Activated CD8-positive, alpha-beta memory T cell treated with anti-CD3 and anti-CD28 coated beads, Interleukin-2, amount 50 U/mL, for 4 hours (primary cell): ENCODE measurements at places on chromosomes 12 and 14.

DNA sequence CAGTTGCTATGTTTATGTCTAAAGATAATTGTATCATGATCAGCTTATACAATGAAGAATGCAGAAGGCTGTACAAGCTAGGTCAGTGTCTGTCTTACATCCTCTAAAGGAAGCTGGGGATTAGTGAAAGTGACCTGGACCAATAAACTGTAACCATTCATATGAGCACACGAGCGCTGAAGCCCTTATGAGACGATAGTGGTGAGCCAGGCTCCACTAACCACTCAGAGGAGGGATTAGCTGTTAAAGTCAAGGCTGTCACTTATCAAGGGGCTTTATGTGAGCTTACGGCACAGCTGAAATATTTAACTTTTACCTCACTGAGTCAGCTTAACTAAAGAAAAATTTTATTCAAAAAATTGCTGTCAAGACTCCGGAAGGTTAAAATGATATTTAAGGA is 30.3 kb downstream of the NDUFA12 start:
- DNase-seq, result no peak

DNA sequence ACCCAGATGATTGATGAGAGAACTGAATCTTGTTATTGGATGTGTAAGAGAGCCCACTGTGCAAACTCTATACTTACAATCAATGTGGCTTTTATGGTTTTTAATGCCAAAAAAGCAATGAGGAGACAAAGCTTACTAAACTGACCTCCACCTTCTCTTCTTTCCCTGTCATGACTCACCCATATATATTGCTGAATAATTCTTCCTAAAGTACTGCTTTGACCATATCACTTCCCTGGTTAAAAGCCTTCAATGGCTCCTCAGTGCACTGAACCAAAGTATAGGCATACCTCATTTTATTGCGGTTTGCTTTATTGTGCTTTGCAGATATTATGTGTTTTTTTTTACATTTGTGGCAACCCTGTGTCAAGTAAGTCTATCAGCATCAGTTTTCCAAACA is 138.4 kb upstream of the PELI2 start:
- no peak for DNase-seq

DNA sequence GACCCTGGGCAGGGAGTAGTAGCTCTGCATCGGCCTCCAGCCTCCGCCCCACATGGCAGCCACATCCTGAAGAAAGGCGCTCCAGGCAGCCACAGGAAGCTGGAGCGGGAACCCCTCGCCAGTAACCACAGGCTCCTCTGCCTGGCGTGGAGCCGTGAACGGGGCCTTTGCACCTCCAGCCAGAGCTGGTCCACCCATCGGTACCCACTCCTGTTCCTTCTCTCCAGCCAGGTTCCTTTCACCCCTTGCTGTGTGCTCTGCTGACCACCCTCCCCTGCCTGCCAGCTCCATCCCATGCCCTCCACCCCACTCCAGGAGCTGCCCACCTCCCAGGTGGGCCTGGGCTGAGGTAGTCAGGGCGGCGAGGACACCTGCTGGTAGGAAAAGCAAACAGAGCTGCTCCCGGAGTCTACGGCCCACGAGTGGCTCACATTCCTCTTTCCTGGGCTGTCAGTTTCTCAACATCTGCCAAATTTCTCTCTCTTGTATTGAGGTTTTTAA is 2.7 kb downstream of the TGFB3 start:
- peak; percentile 32 for DNase-seq

- no peak for DNase-seq
Observed at GRCh38 chr12:95549392-95550084, 1.7 kb downstream of the USP44 start.

GRCh38 chr12:67455236-67455635 is 186.1 kb downstream of the CAND1 start:
- no peak for DNase-seq

GRCh38 chr12:122544537-122544936 is 17.5 kb downstream of the KNTC1 start:
- no peak for DNase-seq

- no peak for DNase-seq
Observed at GRCh38 chr14:75223664-75224154, 47.3 kb upstream of the TMED10 start.

DNA sequence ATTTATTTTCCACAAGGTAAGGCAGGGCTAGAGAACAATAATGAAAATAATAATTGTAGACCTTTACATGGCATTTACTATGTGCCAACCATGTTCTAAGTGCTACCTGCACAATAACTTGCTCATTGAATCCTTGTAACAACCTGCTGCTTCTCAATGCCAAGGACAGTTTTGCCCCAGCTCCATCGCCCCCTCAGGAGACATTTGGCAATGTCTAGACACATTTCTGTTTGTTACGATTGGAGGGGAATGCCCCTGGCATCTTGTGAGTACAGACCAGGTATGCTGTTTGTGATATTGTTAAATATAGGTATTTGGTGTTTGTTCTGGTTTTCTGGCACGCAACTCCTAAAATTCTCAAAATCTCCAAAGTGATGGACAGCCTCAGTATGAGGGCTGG is 8.1 kb upstream of the ATXN2 start:
- DNase-seq, result no peak

- DNase-seq, result peak; percentile 53
Observed at GRCh38 chr14:55731881-55732498, 152.0 kb downstream of the KTN1 start.

- DNase-seq, result no peak
Observed at GRCh38 chr12:108312693-108313189, 26.4 kb downstream of the CMKLR1 start.

DNA sequence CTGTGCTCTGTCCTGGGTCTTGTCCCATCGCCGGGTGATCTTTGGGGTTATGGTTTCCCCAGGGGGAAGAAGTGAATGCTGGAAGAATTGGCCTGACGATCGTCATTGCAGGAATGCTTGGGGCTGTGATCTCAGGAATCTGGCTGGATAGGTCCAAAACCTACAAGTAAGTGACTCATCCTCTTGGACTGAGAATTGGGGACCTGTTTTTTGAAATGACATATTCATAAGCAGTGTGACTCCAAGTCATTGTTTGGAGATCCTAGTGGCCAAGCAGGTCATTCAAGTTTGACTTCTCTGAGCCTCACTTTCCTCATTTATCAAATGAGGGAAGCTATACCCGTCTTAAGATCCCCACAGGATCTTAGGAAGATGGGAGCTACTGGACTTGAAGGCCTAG is 25.8 kb downstream of the ERG28 start:
- DNase-seq, result no peak

DNA sequence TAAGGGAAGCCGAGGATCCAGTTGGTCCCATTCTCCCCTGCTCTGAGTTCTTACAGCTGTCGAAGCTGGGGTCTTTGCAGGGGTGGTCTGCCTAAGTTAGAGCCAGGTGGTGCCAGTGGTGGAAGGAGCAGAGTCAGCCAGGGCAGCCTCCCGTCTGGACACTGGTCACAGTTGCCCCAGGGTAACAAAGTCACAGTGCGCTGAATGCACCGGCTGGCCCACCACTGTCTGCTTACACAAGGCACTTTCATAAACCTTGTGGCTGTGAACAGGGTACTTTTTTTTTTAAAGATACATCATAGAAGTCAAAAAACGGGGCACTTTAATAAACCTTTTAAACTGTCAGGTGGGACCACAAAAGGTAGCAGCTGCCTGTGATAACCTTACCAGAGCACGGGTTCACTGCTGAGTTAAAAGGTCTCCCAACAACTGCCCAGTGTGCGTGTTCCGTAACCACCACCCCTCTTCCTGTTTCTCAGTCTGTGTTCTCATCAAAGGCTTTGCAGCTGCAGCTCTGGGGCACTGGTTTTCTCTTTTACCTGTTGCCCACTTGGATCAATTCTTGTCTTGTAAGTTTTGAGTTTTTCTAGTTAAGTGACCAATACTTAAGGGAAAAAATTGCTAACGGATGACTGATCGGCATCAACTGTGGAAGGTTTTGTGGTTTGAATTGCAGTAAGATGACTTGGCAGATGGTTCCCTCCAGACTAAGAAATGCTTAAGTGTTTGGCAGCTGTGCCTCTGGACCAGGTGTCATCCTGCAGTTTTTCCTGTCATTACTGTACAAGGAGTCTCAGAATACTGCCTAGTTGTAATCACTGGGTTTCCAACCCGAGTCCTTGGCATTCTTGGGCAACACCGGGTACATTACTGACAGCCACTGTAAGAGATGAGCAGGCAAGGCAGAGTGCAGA is 55.9 kb downstream of the DYNC1H1 start:
- DNase-seq, result no peak

GRCh38 chr12:718756-719102 is 33.6 kb upstream of the WNK1 start:
- no peak for DNase-seq

DNA sequence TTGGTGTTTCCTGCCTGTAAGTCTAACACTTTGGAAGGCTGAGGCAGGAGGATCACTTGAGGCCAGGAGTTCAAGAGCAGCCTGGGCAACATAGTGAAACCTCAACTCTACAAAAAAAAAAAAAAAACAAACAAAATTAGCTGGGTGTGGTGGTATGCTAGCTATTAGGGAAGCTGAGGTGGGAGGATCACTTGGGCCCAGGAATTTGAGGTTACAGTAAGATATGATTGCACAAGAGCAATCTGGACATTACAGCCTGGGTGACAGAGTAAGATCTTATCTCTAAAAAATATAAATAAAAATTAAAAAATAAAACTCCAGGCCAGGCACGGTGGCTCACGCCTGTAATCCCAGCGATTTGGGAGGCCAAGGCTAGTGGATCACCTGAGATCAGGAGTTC is 39.8 kb upstream of the CMKLR1 start:
- DNase-seq, result no peak

DNA sequence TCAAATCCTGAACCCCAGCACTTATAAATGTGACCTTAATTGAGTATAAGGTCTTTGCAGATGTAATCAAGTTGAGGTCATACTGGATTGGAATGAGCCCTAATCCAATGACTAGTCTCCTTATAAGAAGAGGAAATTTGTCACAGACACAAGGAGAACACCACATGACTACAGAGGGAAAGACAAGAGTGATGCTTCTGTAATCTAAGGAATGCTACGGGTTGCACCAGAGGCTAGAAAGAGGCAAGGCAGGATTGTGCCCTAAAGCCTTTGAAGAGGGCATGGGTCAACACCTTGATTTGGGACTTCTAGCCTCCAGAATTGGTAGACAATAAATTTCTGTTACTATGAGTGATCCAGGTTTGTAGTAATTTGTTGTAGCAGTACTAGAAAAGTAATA is 135.0 kb downstream of the FOXG1 start:
- DNase-seq, result no peak

DNA sequence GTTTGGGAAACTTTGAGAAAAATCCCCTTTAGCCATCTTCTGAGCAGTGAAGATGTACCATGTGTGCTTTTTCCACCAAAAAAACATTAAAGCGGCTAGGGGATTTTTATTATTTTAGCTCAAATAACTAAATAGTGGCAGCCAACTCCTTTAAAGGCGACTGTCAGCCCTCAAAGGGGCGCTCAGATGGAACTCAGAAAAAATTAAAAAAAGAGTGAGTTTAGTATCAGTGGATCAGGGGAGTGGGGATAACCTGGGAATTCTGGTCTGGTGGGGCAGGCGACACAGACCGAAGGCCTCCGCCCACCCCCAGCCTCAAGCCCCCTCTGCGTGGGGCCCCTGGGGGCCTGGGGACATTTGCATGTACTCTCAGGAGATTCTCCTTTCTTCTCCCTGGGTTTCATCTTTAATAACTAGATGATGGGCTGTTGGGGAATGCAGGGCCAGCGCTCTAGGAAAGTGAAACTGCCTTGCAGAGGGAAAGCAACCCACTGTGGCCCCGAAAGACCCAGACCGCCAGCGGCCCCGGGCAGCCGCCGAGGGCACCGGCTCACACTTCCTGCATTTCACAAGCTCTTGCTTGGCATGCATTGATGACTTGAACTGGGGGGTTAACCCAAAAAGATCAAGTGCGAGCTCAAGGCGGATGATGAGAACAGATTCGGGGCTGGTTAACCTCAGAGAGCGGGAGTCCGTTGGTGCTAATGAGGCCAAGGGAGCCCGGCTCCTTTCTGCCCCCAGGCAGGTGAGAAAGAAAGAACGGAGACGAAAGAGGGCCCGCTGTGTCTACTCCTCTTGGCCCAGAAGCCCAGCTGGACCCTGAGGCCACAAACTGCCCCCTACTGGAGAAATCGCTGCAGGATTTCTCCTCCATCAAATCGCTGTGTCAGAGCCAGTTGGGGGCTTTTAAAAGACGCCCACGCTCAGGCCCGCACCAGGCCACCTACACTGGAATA is 7.3 kb upstream of the BATF start:
- peak; percentile 50 for DNase-seq

DNA sequence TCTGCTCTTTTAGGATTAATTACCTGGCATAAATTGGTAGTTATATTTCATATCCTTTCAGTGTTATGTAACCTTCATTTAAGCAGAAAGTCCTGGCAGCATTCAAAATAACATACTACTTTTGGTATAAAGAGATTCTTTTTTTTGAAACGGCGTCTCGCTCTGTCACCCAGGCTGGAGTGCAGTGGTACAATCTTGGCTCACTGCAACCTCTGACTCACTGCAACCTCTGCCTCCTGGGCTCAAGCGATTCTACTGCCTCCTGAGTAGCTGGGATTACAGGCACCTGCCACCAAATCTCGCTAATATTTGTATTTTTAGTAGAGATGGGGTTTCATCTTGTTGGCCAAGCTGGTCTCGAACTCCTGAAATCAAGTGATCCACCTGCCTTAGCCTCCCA is 9.2 kb downstream of the KTN1 start:
- DNase-seq, result no peak

- no peak for DNase-seq
Observed at GRCh38 chr14:24051176-24051788, 527 bp upstream of the CARMIL3 start.

DNA sequence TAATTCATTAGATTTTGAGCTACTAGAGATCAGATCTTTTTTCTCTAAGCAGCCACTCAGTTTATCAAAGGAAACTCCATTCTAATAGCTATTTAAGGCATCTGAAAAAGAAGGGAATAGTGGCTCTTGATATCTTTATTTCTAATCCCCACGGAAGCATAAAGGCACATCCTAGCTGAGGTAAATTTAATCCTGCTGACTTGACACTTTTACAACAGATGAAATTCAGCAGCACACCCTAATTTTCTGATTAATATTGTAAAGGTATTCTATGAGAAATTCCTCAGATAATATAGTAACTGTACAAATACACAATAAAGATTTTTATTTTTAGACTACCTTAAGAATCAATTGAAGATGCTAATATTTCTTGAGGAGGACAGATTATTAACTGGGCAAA is 916.4 kb downstream of the TMTC2 start:
- no peak for DNase-seq

- no peak for DNase-seq
Observed at GRCh38 chr12:47846294-47846996, 26.7 kb upstream of the HDAC7 start.
